H4 (cell line): ENCODE measurements at places on chromosomes 2 and 18. TPM values are rescaled to one million over a fixed set of nuclear protein-coding genes. Genes with fewer than 3 reads are reported as not detected.
A peak's percentile ranks its signal among the peaks of the same experiment; 100 is the strongest.

DNA sequence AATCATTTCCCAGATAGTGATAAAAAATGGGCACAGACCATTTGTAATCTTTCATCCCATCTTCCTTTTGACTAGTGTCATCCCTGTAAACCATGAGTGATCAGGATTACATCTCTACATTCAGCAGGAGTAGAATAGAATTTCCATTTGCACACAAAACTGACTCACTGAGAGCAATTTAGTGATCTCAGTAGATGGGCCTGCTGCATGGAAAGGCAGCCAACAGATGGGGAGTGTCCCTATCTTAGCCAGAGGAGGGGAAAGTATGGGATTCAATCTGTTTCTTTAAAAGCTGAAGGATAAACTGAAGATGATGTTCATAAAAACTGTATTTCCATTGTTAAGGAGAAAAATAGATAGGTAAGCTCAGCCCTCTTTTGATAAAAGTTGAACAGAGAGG is 441.7 kb downstream of the ZNF521 start:
- no peak for DNase-seq

DNA sequence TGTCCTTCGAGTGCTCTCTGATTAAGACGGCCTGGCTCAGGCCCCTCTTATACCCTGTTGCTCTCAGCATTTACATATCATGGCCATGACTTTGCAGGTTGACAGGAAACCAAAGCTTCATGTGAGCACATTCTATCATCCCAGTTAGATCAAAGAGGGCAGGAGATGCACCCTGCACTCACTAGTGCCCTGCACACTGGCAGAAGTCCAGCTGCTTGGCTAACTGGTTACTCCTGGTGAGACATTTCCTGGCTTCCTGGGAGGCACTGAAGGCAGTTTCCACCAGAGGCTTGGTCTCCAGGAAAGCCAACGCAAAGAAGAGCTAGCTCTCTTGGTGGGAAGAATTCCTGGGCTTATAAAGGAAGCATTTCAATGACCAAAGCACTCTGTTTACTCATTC is 66.3 kb downstream of the LIPG start:
- DNase-seq = peak; percentile 15

GRCh38 chr2:182447863-182448262 is 21.0 kb upstream of the PDE1A start:
- DNase-seq = no peak

SPDYA gene
- total RNA-seq = not detected in 2 replicates

NBAS gene
- total RNA-seq = 16.2 and 18.2 TPM in 2 replicates
